Natural killer cell treated with Interleukin-12 subunit alpha and Interleukin-12 subunit beta and Interleukin-15 and Interleukin-18, amount 100 ng/mL, for 72 hours (primary cell): ENCODE measurements at places on chromosomes 11 and 22. TPM values are rescaled to one million over a fixed set of nuclear protein-coding genes. Genes with fewer than 3 reads are reported as not detected.

Gene ABCG4
- total RNA-seq, result not detected

Gene TTC28
- 6.0 TPM for total RNA-seq

DNA sequence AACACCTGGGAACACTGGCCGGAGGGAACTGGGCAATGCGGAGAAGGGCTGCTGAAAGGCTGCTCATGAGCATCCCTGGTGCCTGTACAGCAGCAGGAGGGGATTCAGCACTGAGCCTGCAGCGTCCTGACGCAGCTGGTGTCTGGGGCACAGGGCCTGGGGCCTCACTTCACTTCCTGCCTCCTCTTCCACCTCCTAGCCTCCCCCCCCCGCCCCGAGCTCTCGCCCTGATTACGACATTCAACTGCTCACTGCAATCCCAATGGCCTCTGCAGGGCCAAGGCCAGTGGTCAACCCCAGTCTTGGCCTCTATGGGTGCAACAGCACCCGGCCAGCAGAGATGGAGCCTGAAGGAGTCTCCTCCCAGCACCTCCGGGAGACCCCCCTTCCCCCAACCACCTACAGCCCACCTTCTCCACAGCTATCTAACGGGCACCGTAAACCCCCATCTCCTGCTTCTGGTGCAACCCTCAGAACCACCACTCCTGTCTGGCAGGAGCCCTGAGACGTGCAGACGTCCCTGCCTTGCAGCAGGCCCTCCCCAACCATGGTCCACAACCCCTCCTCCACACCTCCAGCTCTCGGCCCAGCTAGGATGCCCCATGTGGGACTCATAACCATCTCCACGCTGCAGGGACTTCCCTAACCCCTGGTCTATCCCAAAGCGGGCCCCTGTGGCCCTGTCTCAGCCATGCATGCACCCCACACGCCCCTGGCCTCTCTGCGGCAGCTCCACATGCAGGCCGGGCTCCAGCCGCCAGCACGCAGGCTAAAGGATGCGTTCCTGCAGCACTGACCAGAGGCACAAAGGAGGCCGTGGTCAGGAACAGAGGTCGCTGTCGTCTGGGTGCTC is 38.2 kb downstream of the BRD1 start:
- H3K4me3 ChIP-seq, result peak overlapping the region; percentile 63
- H3K27me3 ChIP-seq, result no peaks in the 10 kb centered on the region
- no peak for DNase-seq
- H3K27ac ChIP-seq, result peak overlapping the region; percentile 91
- peaks cover 35% of the 10 kb centered on the region for H3K4me1 ChIP-seq

DNA sequence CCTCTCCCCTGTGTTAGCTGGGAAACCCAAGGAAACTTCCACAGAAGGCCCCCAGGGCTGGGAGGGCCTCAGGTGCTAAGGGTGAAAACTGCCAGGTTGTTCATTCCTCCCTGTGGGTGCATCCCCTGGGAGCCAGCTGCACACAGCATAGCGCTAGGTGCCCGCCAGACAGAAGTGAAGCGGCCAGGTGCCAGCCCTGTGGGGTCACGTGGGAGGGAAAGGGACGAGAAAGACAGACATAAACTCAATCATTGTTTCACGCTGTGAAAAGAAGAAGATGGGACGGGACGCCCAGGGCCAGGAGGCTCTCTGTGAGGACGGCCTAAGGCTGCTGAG is 31.6 kb upstream of the HMOX1 start:
- H3K4me3 ChIP-seq, result no peak overlapping the region
- no peaks in the 10 kb centered on the region for H3K36me3 ChIP-seq
- H3K27me3 ChIP-seq, result peaks cover 6% of the 10 kb centered on the region
- no peak overlapping the region for H3K27ac ChIP-seq

DNA sequence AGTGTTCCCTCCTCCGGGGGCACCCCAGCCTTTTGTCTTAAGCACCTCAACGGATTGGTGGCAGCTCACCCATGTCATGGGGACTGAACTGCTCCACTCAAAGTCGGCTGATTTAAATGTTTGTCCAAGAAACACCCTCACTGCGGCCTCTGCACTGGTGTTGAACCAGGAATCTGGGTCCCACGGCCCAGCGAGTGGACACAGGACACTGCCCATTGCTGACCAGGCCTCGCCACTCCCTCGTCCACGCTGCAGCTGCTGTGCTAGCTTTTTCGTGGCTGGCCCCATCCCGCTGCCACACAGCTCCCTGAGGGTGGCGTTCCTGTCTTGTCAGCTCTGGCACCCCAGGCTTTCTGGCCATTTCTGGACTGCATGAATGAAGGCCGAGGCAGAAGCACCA is 646.2 kb downstream of the BRD1 start:
- DNase-seq, result no peak
- H3K4me1 ChIP-seq, result no peaks in the 10 kb centered on the region
- no peak overlapping the region for H3K27ac ChIP-seq
- no peaks in the 10 kb centered on the region for H3K36me3 ChIP-seq

DNA sequence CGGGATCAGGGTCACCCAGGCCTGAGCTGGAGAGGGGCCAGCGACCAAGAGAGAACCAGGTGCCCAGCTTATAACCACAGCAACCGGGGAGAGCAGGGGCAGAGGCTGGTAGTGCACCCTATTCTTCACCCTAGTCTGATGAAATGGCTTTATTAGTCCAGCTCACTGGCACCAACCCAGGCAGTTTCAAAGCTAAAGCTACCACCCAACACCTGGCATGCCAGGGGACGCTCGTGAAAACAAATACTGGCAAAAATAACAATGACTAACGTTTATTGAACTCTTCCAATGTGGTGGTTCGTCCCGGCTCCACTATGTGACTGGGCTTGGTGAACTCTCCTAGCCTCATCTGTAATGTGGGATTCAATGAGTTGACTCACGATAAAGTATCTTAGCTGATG is 30.6 kb downstream of the SCGB1A1 start:
- H3K36me3 ChIP-seq, result no peaks in the 10 kb centered on the region
- H3K4me1 ChIP-seq, result peaks cover 6% of the 10 kb centered on the region
- H3K4me3 ChIP-seq, result no peak overlapping the region
- no peak for DNase-seq
- no peak overlapping the region for H3K27ac ChIP-seq
- peaks cover 10% of the 10 kb centered on the region for H3K27me3 ChIP-seq

GRCh38 chr11:74417860-74418508 is 19.8 kb upstream of the PGM2L1 start:
- no peak for DNase-seq
- no peak overlapping the region for H3K27ac ChIP-seq
- peaks cover 13% of the 10 kb centered on the region for H3K27me3 ChIP-seq
- no peak overlapping the region for H3K4me3 ChIP-seq
- H3K36me3 ChIP-seq, result no peaks in the 10 kb centered on the region

DNA sequence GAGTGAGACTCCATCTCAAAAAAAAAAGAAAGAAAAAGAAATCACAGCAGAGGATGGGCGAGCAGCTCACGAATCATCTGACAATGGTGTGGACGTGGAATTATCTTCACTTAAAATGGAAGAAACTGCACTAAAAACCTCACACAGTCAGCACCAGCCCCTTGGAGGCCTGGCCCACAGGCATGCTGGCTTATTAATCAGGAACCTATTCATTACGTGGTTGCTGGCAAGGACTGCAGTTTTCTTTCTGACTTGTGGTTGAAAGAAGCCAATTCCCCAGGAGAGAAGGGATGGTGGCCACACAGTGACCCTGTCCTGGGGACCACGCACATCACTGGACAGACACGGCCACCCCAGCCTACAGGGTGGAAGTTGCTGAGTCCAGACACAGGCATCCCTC is 401.1 kb downstream of the CTTN start:
- no peak for DNase-seq
- no peaks in the 10 kb centered on the region for H3K4me1 ChIP-seq
- H3K36me3 ChIP-seq, result no peaks in the 10 kb centered on the region
- no peak overlapping the region for H3K27ac ChIP-seq
